ENCODE measurements at places on chromosomes 5 and 9. TPM values are rescaled to one million over a fixed set of nuclear protein-coding genes. Genes with fewer than 3 reads are reported as not detected.

ESM1 gene
- total RNA-seq, result 212 TPM

PCDHGB1 gene
- 0.44 TPM for total RNA-seq

SPINK1 gene
- total RNA-seq, result 0.33 TPM

LCN1 gene
- total RNA-seq, result not detected

GRIN1 gene
- under 0.01 TPM for total RNA-seq

LIFR gene
- 13.6 TPM for total RNA-seq
